Globus pallidus (tissue), 1 donor: ENCODE measurements at places on chromosomes 7 and 10.
A peak's percentile ranks its signal among the peaks of the same experiment; 100 is the strongest.

DNA sequence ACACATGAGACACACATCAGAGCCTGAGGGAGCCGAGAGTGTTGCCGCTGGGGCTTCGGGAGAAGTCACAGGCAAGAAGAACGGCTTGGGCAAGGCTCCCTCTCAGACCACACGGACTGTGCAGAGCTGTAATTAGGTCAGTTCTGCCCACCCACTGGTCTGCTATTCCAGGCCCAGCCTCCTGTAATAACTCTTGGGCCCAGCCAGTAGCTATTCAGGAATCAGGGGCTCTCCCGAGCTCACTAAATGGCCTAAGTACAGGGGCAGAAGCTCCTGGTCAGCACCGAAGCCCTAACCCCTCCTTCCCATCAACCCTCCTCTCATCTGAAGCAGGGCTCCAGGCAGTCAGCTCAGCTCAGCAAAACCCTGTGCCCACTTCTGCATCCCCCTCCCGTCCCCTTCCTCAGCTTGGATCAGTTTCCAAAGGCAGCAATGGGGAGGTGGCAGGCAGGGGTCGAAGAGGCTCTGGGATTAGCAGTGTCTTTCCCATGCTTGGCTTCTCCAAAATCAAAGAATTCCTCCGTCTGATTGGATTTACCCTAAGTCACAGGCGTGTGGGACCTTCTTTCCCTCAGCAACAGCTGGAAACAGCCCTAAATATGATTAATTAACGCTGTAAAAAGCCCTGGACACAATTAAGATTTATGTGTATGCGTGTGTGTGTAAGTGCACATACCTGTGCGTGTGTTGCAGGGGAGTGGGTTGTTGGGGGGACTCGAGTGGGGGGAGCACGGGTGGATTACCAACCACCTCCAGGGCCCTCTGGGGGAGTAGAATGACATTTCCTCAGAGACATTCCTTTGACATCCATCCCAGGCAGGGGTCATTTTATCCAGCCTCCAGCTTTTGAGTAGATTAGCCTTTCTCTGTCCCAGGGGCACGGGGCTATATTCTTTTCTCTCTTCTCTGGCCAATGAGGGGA, 48.4 kb upstream of the BTRC start:
- no peak for DNase-seq

- DNase-seq, result no peak
Measured at GRCh38 chr10:108789919-108790318, 1133.4 kb downstream of the XPNPEP1 start.

DNA sequence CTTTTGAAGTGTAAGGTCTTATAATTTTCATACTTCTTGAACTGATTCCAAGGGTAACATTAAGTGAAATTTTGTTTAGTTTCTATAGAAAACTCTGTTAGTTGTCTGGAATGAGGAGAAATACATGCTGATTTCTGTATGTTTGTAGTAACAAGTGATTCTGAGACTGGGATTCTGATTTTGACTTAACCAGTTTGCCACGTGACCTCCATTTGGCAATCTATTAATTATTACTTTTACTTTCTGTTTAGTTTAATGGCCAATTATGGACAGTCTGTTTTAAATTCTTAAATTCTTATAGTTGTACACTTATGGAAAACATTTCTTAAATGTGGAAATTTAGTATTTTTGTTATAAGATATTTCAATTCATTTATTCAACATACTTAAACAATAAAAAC, 163.1 kb downstream of the ADK start:
- no peak for DNase-seq

DNA sequence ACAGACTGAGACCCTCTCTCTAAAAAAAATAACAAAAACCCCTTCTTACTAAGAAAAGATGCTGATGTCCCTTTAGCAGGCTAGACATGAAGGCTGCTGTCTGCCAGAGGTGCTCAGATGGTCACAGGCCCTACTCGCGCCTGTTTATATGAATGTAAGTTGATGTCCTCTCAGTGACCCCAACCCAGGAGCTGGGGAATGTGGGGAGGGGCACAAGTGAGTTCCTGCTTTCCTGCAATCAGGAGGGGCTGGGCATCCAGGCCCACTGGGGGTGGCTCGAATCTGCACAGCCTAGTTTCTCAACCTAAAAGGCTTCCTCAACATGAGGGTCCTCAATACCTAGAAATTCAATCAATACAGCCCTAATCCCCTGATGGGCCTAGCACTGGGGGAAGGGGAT, 12.1 kb upstream of the SLC29A3 start:
- no peak for DNase-seq

- DNase-seq, result no peak
Measured at GRCh38 chr7:22607180-22607579, 107.2 kb upstream of the STEAP1B start.

DNA sequence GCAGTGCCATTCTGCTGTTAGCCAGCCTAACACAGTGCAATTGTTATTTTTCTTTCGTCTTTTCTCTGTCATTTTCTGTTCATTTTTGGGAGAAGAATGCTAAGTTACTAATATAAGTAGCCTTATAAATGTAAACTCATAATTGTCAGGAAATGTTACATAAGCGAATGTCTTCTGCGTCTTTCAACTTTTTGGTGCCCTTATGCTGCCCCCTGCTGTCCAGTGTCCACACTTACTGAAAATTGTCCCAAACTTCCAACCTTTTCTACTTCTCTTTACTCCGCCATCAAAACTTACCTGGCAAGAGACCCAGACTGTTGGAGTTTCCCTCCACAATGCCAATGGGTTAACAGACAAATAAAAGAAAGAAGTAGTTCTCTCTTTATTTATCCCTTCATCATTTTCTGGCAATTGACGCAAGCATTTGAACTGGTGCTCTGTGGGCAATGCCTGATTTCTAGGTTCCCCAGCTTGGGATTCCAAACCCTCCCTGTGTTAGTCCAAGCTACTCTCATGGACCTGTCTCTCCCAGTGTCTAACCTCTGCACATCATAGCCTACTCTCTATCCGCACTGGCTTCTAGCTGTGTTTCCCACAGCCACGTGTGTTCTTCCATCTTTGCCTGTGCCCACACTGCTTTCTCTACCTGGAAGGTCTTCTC, 21.0 kb upstream of the EPC1 start:
- peak; percentile 81 for DNase-seq
